ENCODE measurements at places on chromosomes 11 and 22.
A peak's percentile ranks its signal among the peaks of the same experiment; 100 is the strongest.

DNA sequence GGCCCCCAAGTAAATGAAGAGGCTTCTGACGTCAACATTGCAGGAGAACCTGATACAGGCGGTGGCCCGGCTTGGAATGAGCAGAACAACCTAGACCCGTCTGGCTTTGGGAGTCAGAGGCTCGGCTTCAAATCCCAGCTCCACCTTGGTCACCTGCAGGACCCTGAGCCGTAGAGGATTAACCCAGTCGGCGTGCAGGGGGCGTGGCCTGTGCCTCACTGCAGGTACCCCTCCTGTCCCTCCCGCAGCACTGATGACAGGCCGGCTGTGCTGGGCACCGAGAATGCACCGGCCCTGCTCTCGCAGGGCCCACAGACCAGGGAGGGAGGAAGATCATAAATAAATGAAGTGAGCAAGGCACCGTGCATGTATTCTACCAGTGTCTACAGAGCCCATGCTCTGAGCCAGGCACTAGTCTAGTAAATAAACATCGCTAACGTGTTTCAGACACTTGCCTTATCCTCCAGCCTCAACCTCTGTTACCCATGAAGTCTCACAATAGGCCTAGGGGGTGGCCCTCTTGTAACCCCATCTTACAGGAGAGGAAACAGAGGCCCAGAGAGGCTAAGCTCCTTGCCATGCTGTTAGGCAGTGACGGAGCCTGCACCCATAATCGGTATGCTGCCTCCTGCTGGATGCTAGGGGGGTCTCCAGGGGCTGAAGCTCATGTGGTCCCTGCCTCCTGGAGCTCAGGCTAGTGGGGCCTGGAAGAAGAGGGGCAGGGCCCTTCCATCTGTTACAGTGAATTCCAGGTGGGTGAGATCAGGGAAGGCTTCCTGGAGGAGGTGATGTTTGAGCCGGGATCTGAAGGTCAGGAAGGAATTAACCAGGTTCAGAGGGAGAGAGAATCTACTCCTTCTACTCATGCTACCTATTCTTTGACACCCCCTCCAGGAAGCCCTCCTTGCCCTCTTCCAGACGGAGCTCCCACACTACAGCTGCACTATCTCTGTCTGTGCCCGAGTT is 53.4 kb downstream of the RTL6 start:
- H3K36me3 ChIP-seq = peaks cover 2% of the 10 kb centered on the region
- no peak overlapping the region for H3K4me3 ChIP-seq
- DNase-seq = no peak
- H3K4me1 ChIP-seq = no peaks in the 10 kb centered on the region

DNA sequence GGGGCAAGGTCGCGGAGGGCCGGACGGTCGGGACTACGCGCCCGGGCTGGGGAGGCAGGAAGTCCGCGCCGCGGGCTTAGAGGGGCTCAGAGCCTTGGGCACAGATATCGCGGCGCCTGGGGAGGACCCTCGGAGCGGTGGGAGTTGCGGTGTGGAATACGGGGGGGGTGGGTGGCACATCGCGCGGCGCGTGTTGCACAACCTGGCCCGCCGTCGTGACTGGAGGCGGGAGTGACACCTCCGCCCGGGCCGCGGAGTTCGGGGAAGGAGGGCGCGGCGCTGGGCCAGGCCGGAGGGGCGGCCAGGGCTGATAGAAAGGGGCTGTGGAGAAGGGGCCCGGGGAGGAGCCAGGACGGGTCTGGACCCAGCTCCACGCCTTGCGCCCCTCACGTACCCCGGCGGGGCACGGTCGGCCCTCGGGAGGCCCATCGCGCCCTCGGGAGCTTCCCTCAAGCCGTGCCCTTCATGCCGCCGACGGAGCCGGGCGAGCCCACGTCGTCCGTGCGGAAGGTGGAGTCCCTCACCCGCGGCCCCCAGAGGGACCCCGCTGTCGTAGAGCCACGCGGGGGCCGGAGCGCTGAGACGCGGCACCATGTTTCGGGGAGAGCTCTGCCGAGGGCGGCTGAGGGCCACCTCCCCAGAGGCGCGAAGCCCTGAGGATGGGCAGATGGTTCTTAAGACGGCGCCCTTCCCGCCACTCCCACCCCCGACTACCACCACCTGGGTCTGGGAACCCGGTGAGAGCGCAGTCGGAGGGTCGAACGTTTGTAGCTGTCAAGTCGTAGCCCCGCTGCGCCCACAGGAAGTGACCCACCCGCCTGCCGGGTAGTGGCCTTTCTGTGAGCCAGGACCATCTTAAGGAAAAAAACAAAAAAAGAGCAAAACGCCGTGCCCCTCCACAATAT is 729 bp downstream of the IL17RA start:
- H3K27me3 ChIP-seq = peaks cover 2% of the 10 kb centered on the region
- peak overlapping the region; percentile 77 for H3K27ac ChIP-seq
- peaks cover 56% of the 10 kb centered on the region for H3K4me1 ChIP-seq
- peak; percentile 35 for DNase-seq

DNA sequence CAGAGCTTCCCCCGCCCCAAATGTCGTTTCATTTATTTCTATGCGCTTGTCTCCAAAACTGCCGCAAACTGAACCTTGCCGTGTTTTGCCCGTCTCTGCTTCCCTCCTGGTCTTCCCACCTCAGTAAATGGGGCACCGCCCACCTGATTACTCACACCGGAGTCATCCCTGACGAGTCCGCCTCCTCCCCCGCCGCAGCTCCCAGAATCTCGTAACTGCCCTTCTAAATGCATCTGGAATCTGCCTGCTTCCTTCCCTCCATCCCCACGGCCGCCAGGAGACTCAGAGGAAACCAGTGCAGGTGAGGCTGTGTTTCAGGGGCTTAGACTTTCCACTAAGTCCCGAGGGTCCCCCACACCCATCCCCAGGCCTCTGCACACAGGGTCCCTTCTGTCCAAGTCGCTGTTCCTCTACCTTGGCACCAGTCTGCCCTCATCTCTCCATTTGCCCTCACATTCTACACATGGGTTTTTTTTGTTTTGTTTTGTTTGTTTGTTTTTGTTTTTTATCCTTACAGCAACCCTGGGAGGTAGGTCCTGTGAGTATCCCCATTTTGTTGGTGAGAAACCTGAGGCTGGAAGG is 62.6 kb upstream of the PHF21B start:
- H3K36me3 ChIP-seq = no peaks in the 10 kb centered on the region
- no peak overlapping the region for H3K27ac ChIP-seq
- no peak overlapping the region for H3K4me3 ChIP-seq

DNA sequence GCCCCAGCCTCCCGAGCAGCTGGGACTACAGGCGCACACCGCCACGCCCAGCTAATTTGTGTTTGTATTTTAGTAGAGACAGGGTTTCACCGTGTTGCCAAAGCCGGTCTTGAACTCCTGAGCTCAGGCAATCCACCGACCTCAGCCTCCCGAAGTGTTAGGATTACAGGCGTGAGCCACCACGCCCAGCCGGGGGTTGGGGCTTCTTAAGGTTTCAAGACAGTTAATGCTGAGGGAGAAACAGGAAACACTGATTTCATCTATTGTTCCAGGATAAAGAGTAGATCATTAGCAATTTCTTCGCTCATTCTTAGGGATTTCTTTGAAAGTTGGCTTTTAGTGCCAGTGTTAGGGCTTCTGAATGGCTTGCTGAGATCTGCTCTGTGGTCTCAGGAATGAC is 21.2 kb upstream of the CLMP start:
- H3K4me3 ChIP-seq = no peak overlapping the region
- H3K27me3 ChIP-seq = peaks cover 24% of the 10 kb centered on the region
- no peak for DNase-seq

DNA sequence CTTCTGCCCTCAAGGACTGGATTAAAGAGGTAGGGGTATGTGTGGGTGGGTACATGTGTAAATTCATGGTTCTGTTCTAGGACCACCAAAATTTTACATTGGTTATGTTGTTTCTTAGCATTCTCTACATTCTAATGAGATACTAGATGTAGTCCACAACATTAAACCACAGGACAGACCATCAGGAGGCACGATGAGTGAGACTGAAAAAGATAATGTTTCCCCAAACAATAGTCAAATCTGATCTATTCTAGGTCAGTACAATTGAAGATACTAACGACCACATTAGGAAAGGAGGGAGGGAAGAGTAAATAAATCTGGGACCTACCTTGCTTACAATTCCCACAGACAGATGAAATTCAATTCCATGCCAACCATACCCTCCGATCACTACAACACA is 42.2 kb downstream of the MRTFA start:
- H3K27ac ChIP-seq = no peak overlapping the region
- no peaks in the 10 kb centered on the region for H3K27me3 ChIP-seq
- H3K4me3 ChIP-seq = no peak overlapping the region
- DNase-seq = no peak

GRCh38 chr22:32619614-32620426 is 145.2 kb downstream of the FBXO7 start:
- H3K4me3 ChIP-seq = no peak overlapping the region
- no peak for DNase-seq
- H3K36me3 ChIP-seq = no peaks in the 10 kb centered on the region
- H3K27me3 ChIP-seq = no peaks in the 10 kb centered on the region

DNA sequence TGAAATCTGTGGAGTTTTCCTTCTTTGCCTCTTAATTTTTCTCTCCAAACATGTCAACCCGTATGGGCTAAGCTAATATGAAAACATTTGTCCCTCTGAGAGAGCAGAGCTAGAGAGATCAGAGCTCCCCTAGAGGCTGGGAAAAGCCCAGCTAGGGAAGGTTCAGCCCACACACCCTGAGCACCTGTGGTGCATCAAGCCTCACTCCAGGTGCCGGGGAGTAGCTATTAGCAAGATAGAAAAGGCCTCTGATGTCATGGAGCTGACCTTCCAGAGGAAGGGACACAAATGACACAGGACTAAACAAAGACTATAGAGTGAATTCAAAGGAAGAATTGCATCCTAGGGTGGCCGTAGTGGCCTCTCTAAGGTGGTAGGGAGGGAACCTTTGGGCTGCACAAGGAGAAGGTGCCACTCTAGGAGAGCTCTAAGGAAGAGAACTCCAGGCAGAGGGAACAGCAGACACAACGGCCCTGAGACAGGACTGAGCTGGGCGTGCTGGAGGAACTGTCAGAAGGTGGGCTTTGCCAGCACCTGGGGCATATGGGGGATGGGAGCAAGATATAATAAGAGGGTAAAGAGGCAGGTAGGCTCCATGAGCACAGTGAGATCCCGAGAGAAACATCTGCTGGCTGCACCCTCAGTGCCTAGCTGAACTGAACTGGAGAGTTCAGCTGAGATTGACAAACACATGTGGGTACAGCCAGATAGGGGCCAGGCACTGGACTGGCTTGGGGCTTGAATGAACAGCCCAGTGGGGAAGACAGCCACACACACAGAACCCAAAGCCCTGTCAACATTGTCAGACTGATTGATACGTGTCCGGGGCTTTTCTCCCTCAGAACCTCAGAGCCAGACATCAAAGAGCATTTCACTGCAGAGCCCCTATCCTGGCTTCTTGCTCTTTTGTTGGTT is 65.5 kb upstream of the DRD2 start:
- no peak overlapping the region for H3K4me3 ChIP-seq
- peaks cover 15% of the 10 kb centered on the region for H3K27me3 ChIP-seq
- H3K27ac ChIP-seq = no peak overlapping the region
- no peaks in the 10 kb centered on the region for H3K36me3 ChIP-seq

GRCh38 chr11:70641369-70641768 is 243.0 kb downstream of the CTTN start:
- no peaks in the 10 kb centered on the region for H3K4me1 ChIP-seq
- peaks cover 8% of the 10 kb centered on the region for H3K27me3 ChIP-seq
- no peaks in the 10 kb centered on the region for H3K36me3 ChIP-seq

- H3K27me3 ChIP-seq = peaks cover 9% of the 10 kb centered on the region
- H3K36me3 ChIP-seq = peaks cover 2% of the 10 kb centered on the region
- no peak for DNase-seq
Observed at GRCh38 chr22:44425694-44426045, 72.4 kb downstream of the RTL6 start.

DNA sequence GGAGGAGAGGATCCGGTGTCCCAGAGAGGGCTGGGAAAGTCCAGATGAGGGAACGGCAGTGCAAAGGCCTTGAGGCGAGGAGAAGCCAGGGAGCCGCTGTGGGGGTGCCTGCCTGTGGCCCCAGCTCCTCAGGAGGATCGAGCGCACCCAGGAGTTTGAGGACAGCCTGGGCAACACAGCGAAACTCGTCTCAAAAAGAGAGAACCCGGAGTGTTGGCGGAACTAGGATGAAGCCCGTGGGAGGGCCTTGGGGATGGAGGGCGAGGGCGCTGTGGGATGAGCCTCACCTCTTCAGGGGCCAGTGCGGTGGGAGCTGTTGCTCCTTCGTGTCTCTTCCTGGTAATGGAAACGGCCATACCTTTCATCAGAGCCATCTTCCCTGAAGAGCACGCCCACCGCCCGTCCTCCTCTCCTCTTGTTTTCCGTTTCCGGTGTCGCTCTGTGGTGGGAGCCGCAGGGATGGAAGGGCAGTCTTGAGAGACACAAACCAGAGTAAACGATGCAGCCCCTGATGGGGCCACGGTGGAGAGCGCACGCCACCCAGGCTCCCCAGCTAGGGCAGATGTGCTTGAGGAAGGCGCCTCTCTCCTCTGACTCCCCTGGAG is 15.7 kb downstream of the TRMU start:
- H3K4me3 ChIP-seq = no peak overlapping the region
- H3K4me1 ChIP-seq = peaks cover 3% of the 10 kb centered on the region

DNA sequence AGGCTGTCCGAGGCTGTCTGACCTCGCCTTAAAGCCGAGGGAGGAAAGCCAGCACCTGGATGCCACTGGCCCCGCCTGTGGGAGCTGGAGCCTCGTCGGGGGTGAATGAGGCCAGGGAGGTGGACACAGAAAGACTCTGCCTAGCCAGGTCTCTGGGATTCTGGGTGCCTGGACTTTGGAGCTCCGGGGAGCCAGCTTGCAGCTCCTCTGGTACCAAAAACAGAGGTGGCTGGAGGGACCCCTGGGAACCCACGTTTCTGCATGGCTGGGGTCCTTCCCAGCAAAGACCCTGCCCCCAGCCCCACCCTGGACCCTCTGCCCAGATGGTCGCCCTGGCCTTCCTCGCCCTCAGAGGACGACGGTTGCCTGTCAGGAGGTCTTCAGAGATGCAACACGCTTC is 239.7 kb downstream of the BRD1 start:
- H3K4me3 ChIP-seq = no peak overlapping the region
- peaks cover 2% of the 10 kb centered on the region for H3K4me1 ChIP-seq
- H3K27ac ChIP-seq = no peak overlapping the region
- DNase-seq = no peak
- no peaks in the 10 kb centered on the region for H3K36me3 ChIP-seq

DNA sequence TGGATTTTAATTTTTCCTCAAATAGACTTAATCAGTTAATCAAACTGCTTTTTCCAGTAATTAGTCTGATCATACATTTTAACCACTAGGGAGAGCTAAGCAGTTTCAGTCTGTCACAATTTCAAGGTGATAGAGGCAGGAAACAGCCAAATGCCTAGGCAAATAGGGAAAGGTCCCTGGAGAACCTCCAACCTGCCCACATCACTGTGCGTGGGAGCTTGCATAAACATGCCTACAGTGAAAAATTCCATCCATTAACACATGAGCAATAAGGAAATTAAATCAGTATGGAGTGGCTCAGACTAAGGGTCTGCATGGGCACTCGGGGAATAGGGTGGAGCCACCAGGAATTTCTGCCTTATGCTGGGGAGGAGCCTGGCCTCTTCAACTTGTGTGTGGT is 74.6 kb downstream of the AASDHPPT start:
- peaks cover 5% of the 10 kb centered on the region for H3K27me3 ChIP-seq
- H3K27ac ChIP-seq = no peak overlapping the region
- DNase-seq = no peak
- H3K36me3 ChIP-seq = no peaks in the 10 kb centered on the region
- no peak overlapping the region for H3K4me3 ChIP-seq
- H3K4me1 ChIP-seq = no peaks in the 10 kb centered on the region

All from activated naive CD8-positive, alpha-beta T cell treated with anti-CD3 and anti-CD28 coated beads, Interleukin-2, amount 50 U/mL, for 24 hours (primary cell).